AG04450 (cell line): ENCODE measurements at places on chromosomes 6 and 20. TPM values are rescaled to one million over a fixed set of nuclear protein-coding genes. Genes with fewer than 3 reads are reported as not detected.

DEFB132 gene
- polyA plus RNA-seq: not detected in 2 replicates

GNAS-AS1 gene
- polyA plus RNA-seq: 0.52 and 0.65 TPM in 2 replicates

SGK2 gene
- polyA plus RNA-seq: 0.12 and 0.16 TPM in 2 replicates

NDUFAF4 gene
- 23.6 and 32.5 TPM in 2 replicates for polyA plus RNA-seq

GNRH2 gene
- not detected in 2 replicates for polyA plus RNA-seq

SCRT2 gene
- not detected in 2 replicates for polyA plus RNA-seq

PSORS1C2 gene
- polyA plus RNA-seq: not detected in 2 replicates

GRCh38 chr20:44069203-44070011, 117.6 kb downstream of the JPH2 start:
- DNase-seq: no peak

GRCh38 chr6:21808551-21809242, 215.1 kb downstream of the SOX4 start:
- DNase-seq: no peak

DNA sequence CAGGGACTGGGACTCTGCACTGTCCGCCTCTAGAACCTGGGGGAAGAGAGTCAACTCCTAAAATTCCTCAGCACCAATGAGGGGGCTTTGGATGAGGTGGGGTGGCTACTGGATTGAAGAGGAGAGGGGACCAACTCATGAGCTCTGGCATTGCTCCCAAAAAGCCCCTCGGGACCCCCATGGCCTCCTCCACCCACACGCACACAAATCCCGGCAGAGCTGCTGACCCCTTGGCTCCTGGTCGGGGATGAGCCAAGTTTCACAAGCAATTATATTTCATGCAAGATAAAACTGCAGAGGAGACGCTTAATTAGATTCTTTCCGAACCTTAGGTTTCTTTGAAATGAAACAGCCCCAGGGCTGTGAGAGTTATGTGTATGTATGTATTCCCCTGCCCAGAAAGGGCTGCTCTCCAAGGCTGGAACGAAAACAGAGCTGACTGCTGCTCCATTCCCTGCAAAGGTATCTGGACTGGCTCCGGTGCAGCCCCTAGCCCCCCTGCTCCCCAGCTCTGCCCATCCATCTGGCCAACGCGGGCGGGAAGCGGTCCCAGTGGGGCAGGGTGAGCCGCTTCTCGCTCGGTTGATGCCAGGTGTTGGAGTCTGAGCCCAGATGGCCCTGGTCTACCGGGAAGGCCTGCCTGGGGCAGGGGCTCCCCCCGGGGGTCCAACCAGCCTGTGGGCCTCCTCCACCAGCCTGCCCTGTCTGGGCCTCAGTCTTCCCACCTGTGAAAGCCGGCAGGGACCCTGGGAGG, 46.8 kb upstream of the STX16 start:
- DNase-seq: no peak

DNA sequence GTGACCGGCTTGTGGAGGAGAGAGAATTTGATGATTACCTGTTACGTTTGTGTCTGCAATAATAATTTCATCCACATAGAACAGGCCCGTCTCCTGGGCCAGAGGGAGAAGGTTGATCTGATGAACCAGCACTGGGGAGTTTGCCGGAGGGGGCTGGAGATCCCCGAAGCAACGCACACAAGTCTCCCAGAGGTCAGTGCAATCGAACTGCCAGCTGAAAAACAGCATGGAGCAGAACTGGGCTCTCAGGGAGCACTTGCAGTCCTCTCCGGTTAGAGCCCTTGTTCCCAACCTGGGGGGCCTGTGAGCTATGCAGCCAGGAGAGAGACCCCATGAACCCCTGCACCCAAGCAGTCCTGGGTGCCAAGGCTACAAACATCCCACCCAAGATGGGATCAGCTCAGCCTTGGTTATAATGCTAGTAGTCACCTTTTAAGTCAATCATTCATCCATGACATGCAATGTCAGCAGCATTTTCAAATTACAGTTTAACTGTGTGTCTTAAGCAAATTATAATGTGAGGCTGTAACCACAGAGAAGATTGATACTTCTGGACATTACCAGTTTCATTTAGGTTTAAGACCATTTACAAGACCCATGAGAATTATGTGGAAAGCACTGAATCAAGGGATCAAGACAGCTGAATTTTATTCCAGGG, 34.2 kb downstream of the PKHD1 start:
- DNase-seq: no peak

DNA sequence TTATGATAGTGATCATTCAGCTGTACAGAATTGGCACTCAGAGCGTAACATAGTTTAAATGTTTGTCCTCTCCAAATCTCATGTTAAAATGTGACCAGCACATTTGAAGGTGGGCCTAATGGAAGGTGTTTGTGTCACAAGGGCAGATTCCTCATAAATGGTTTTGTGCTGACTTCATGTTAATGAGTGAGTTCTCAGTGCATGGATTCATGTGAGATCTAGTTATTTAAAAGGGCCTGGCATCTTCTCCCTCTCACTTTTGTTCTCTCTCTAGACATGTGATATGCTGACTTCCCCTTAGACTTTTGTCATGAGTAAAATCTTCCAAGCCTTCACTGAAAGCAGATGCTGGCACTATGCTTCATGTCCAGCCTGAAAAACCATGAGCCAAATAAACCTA, 452.4 kb upstream of the PTCHD4 start:
- no peak for DNase-seq

GRCh38 chr6:62716719-62717118, 430.7 kb upstream of the KHDRBS2 start:
- DNase-seq: no peak

DNA sequence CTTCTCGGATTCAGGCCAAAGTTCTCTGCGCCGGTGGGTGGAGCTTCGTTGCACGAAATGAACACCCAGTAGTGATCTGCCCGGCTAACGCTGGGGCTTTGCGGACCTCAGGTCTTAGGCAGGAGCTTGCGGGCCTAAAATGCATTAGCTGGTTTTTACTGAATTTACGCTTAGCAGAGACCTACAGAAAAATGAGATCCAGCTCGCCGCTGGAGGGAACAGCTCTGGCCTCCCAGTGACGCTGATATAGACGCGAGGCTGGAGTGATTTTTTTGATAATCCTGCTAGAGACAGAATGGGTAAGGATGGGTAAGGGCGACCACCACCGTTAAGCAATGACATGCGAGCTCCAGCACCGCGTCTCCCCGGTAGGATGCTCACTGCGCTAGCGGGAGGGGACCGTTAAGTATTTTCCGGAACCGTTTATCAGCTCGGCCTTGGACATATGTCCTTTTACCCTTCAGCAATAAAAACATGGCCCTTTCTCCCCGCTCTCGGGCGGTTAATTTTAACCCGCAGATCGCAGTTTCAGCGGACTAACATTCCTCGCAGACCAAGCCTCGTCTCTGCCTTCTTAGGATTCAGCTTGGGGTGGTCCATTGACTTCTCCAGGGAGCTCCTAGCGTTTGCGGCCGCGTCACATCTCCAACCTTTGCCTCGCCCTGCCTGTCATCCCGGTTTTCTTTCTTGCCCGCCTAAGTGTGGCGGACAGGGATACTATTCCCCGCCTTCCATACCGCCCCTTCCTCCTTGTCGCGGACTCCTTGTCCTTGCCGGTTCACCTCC, 109.3 kb downstream of the GPX5 start:
- DNase-seq: no peak

DNA sequence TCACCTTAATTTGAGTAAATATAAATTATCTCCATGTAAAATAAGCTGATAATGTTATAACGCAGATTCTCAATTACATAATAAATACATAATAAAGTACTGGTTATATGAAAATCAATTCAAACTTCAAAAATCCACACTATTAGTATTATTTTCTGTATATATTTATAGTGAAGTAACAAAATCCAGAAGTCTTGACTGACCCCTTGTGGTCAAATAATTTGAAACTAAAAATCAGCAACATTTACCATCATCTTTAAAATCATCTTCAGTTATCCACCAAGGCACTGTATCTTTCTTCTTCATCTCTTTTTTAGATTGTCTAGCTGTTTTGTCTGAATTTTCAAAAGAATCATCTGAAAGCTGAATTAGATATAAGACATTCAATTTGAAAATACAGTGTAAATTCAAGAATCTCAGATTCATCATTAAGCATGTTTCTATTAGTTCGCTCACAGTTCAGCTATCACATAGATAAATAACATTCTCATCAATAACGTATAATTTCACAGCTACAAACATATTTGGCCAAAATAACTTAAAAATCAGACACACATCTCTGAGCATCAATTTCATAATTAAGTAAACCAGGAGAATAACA, 6.5 kb downstream of the CEP162 start:
- no peak for DNase-seq

- DNase-seq: no peak
These were observed 15.0 kb downstream of the FOXA2 start for GRCh38 chr20:22569353-22569752.

- no peak for DNase-seq
These were observed 44.3 kb downstream of the CNKSR3 start for GRCh38 chr6:154466139-154466538.

DNA sequence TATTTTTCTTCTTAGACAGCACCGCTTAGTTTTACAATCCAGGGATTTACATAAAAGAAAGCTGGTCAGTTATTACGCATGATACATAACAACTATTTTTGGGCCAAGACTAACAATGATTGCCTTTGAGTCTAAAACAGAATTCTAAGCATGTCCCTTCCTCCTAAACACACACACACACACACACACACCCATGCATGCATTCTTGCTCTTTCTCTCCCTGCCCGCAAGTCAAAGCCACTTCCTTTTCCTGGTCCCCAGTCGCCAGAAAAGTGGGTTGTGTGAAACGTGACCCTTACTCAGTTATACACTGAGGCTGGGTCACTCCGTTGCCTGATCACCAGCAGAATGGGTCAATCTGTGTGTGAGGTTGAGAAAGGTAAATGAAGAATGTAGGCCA, 31.4 kb downstream of the FYN start:
- no peak for DNase-seq

- DNase-seq: no peak
These were observed 8.6 kb upstream of the LY6G5C start for GRCh38 chr6:31689249-31690110.

DNA sequence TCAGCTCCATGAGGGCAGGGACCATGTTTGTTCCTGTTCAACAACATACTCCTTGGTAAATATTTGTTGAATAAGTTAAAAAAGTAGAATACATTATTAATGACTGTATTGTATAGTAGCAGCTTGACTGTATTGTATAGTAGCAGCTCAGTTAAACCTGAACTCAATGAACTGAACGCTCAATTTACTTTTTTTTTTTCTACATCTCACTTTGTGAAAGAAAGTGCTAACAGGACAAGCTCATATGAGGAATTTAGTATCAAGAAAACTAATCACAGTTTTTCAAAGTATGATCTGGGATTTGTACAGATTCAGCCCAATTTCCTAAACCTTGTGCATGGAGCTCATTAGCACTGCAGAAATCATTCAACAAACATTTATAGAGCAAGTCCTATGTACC, 38.8 kb upstream of the NR2E1 start:
- DNase-seq: no peak

DNA sequence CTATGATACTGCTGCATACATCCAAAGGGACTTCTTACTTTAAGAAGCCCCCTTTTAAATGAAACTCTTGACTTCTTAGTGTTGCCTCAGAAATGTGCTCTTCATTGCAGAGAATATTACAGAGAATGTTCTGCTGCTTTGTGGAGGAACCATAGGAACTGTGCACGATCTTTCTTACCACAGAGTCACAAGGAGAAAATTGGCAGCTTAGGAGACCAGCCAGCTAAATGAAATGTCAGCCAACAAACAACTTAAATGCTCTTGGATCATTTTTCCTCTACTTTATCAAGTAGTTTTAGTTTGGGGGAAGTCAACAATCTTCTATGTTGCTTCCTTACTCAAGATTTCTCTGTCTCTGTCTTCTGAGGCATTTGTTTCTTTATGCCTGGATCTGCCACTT, 125.9 kb upstream of the MLIP start:
- no peak for DNase-seq

GRCh38 chr20:24840121-24840713, 108.9 kb upstream of the CST7 start:
- DNase-seq: no peak

DNA sequence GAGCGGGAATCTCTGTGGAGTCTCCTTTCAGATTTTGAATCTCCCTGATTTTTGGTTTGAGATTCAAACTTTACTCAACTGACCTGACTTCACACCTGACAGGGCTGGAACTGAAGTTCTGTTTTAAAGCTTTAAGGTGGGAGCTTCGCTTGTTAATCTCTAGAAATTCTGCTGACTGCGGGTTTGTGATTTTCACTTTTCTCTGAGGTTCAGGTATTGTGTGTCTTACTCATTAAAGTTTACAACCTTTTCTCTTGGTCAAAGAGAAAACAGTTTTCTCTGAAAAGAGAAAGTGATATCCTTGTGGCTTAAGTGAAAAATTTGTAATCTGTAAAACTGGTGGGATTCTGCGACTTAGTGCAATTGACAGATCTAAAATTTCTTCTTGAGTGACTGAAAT, 20.7 kb upstream of the IGF2R start:
- no peak for DNase-seq

GRCh38 chr20:37869334-37869861, 33.5 kb upstream of the VSTM2L start:
- no peak for DNase-seq

GRCh38 chr20:47960277-47960676, 175.0 kb upstream of the SULF2 start:
- no peak for DNase-seq
